ENCODE measurements at places on chromosomes 3 and 15.

- DNase-seq: no peak
Observed at GRCh38 chr3:112137781-112138180, 4.7 kb upstream of the GCSAM start.

GRCh38 chr3:112138219-112138969 is 5.3 kb upstream of the GCSAM start:
- no peak for DNase-seq

- no peak for DNase-seq
Observed at GRCh38 chr3:138172625-138173024, 2.1 kb downstream of the DBR1 start.

DNA sequence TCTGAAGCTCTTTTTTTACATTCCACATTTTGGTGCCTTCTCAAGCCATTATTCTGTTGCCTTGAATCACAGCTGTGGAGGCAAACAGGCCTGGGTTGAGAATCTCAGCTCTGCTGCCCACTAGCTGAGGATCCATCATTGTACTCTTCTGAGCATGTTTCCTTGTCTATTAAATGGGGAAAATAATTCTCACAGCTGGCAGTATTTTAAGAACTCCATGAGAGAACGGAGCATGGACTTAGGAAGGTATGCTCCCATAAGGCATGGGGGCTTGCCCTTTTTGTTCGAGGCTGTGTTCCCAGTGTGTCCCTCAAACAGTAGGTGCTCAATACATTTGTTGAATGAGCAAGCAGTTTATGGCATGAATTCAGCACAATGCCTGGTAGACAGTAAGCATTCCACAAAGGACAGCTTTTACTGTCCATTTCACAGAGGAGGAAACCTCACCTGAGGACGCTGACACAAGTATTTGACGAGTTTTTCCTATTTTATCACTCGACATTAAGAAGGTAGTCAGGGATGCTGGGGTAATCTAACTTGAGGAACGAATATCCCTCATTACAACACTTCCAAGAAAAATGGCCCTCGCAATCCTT is 2.1 kb upstream of the PTPRG start:
- no peak for DNase-seq

GRCh38 chr15:68700455-68701123 is 120.1 kb downstream of the ANP32A start:
- DNase-seq: peak; percentile 86

GRCh38 chr15:100052716-100053473 is 288.9 kb downstream of the ADAMTS17 start:
- DNase-seq: no peak

DNA sequence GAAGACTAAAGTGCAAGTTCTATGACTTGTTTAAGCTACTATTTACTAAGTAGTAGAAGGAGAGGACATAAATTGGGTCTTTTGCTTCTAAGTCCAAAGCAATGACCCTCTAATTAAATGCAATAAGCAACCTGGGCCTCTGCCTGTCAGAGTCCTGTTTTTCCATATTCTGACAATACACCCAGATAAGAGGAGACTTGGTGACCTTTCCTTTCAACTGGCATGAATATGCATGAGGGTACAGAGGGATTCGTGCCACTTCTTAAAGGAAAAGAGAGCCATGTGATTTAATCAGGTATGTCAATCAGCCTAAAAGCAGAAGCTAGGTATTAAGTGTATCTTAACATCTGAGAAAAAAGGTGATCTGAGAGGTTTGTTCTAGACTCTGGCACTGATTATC is 50.7 kb upstream of the FGF7 start:
- DNase-seq: no peak

DNA sequence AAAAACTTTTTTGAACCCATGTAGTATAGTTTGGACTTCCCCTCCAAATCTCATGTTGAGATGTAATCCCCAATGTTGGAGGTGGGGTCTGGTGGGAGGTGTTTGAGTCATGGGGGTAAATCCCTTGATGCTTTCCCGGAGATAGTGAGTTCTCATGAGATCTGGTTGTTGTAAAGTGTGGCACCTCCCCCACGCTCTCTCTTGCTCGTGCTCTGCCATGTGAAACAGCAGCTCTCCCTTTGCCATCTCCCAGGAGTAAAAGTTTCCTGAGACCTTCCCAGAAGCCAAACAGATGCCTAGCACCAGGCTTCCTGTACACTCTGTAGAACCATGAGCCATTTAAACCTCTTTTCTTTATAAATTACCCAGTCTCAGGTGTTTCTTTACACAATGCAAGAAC is 16.0 kb upstream of the RNU6-1 start:
- no peak for DNase-seq

DNA sequence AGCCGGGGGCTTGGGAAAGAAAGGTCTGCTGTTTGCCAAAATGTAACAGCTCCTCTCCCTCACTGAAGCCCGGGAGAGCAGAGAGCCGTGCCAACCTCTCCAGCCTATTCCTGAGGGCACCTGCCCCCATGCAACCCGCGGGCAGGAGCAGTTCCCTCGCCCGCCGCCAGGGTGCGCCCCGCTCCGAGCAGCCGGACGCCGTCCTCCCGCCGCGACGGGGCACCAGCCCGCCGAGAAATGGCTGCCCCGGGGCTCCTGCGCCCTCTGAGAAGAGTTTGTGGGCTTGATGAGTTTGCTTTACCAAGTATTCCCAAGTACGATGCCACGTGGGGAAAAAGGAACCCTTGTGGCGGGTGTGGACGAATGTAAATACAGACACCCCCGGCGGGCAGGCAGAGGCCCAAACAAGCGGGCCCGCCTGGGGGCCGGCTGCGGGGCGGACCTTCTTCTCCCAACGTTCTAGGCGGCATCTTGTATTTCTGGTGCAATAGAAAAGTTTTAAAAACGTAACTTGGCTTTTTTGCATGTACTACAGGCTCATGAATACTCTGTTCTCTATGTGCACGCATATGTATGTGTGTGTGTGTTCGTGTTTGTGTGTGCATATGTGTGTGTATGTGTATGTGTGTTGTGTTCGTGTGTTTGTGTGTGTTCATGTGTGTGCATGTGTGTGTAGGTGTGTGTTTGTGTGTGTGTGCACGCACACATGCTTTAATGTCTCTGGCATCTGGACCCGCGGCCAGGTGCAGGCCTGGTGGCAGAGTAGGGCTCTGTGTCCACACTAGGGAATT is 162.9 kb downstream of the CHSY1 start:
- peak; percentile 52 for DNase-seq

GRCh38 chr3:156948402-156949210 is 122.5 kb downstream of the LEKR1 start:
- DNase-seq: no peak

GRCh38 chr3:108100906-108101660 is 10.3 kb upstream of the CD47 start:
- DNase-seq: no peak

DNA sequence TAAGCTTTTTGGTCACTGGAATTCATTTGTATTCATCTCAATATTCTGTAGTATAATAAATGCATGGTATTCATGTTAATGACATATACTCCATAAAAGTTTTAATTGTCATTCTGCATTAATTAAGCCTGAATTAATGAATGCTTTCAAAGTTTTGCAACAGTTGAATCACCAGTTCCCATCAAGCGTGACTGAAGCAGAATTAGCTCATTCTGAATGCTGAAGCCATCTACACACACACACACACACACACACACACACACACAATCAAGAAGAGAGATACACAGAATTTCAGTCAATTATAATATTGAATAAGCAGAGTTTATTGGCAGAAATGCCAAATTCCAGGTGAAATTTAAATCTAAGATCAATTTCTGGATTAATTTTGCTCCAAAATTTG is 252.1 kb upstream of the KCNMB2 start:
- DNase-seq: no peak

GRCh38 chr15:77859491-77860060 is 217.9 kb downstream of the TBC1D2B start:
- no peak for DNase-seq

GRCh38 chr3:86104154-86104553 is 886.8 kb downstream of the VGLL3 start:
- no peak for DNase-seq

DNA sequence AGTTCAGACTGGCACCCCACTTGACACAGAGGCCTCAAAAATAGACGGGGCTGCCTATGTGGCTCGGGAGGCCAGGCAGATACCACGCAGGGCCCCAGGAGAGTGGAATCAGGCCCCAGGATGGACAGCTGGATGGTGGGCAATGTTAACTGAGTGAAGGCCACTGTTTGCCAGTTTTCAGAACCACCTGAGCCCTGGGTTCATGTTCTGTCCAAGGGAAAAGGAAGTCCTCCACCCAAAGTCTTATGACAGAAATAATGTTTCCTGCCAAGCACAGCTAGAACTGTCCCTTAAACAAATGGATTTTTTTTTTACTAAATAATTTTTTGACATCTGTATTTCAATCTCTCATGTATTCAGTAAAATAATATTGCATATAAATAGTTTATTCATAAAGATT is 228.4 kb downstream of the KLF13 start:
- DNase-seq: no peak

DNA sequence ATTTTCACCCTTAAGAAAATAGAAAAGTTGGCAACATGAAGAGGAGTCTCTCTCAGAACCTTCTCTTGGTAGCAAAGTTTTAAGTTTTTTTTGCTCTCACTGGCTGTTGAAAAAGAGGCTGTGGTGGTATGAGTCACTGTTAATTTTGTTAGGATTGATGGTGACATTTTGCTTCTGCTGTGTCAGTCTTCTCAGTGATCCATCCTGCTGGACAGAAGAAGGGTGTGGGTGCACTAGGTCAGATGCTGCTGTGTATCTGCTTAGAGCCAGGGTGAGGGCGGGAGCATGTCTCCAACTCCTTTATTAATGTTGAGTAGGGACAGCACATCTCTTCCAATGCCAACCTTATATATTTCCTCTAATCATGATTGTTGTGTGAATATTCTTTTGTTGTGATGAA is 369.5 kb downstream of the FEZF2 start:
- DNase-seq: no peak

GRCh38 chr3:138047596-138048158 is 37.7 kb downstream of the CLDN18 start:
- no peak for DNase-seq

- DNase-seq: peak; percentile 11
Observed at GRCh38 chr3:126487151-126487771, 11.6 kb upstream of the ZXDC start.

DNA sequence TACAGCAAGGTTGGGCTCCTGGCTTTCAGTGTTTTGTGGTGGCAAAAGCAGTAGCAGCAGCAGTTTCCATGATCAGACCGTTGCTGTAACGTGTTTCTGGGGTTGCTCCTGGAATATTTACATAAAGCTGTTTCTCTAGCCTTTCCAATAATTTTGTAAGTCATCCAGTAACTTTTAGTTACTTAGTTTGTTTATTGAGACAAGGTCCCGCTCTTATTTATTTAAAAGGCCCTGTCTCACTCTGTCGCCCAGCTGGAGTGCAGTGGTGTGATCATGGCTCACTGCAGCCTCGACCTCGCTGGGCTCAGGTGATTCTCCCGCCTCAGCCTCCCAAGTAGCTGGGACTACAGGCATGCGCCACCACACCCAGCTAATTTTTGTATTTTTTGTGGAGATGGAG is 8.8 kb upstream of the MYO5A start:
- no peak for DNase-seq

DNA sequence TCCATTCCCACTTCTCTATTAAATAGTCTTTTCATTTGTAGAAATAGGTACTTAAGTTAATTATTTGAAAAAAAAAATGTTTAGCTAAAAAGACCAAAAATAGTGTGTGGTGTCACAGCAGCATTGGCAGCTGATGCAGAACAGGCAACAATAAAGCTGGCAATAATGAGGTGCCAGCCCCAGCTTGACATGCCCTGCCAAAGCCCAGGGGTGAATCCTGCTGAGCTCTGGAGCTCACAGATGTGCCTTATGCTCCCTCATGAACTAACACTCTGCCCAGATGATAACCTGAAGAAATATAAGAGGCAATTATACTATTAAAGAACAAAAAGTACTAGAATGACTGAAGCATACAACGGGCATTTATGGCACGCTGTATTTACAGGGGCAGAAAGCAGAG is 63.8 kb downstream of the IGSF11 start:
- peak; percentile 52 for DNase-seq

DNA sequence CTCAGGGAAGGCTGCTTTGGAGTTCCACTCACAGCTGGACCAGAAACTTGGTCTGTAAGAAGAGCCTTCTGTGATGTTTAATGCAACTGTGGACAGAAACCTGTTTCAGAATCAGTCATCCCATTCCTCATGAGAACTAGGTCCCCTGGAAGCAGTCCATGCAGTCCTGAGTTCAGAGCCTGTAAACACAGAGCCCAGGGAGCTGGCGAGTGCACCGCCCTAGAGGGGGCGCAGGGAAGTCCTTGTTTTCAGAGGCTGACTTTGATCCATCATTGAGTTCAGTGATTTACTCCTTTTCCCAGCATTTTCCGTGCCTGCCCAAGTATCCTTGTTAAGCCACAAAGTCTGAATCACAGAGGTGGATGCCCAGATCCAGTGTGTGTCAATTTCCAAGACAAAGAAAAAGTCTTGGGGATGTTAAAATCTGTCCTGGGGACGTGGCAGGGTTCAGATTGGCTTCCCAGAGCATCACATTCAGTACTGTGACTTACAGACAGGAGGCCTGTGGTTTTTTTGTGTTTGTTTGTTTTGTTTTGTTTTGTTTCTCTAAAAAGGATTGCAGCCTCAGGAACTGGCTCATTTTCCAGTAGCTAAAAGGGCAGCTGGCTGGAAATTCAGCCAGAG is 9.8 kb upstream of the TXNRD3 start:
- DNase-seq: no peak

- DNase-seq: no peak
Observed at GRCh38 chr3:30418443-30418842, 188.0 kb upstream of the TGFBR2 start.

GRCh38 chr3:122660297-122660974 is 20.2 kb upstream of the PARP14 start:
- DNase-seq: no peak

DNA sequence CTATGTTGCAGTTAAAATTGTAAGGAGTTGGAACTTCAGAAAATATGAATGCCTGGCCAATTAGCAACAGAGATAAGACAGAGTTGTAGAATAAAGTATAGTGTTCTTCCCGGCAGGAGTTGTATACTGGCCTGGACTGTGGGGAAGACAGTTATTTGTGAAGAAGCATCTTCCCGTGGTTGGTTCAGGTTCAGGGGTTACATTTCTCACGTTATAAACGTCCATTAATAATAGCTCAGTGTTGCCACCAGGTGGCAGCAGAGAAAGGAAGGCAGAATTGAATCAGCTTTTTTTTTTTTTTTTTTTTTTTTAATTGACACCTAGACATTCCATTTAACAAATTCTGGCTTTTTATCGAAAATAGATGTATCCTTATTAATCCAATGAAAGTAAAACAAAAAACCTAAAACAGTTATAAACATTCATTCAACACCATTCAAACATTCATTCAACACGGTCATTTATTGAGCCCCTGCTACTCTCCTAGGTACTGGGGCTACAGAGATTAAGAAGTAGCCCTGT is 66.4 kb upstream of the NR2E3 start:
- DNase-seq: peak; percentile 16

DNA sequence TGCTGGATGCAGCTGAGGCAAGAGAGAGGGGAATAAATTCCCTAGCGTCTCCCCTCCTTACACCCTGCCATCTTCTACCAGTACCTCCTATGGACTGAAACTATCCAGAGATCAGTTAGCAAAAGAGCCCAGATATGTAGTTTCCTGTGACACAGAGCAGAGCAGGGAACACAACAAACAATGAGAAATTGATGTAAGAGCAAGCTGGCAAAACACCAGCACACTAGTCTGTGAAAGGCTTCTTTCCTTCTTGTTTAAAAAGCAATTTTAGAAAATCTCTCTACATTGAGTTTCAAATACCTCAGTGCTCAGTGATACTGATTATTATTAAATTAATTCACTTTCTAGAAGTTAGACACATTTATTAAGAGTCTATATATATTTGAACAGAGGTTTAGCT is 215.6 kb upstream of the AZI2 start:
- DNase-seq: no peak

Measured in midbrain (tissue), 1 donor.